Activated CD4-positive, alpha-beta memory T cell treated with anti-CD3 and anti-CD28 coated beads for 36 hours (primary cell): ENCODE measurements at places on chromosomes 1 and 21.
A peak's percentile ranks its signal among the peaks of the same experiment; 100 is the strongest.

DNA sequence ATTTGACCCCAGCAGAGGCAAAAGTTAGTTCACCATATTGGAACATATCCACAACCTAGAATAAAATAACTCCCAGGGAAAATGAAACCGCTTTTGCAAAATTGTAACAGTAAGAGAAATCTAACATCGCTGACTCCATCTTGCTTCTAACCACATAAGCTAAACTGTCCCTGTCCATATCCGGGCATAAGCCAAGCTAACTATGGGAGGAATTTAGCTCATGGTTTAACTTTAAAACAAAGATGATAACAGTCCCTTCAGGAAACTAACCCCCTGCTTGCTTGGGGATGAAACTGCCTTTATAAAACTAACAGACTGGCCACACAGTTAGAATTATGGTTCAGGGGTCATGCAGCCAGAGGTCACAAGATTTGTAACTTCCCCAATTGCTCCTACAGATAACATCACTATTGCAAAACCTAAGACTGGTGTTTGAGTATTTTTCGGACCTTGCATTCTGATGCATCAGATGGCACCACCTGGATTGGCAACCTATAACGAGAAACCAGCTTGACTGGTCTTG, 46.3 kb downstream of the TESK2 start:
- H3K4me1 ChIP-seq: no peaks in the 10 kb centered on the region
- no peaks in the 10 kb centered on the region for H3K36me3 ChIP-seq
- H3K4me3 ChIP-seq: no peak overlapping the region
- no peaks in the 10 kb centered on the region for H3K27me3 ChIP-seq
- no peak for DNase-seq
- H3K27ac ChIP-seq: no peak overlapping the region

DNA sequence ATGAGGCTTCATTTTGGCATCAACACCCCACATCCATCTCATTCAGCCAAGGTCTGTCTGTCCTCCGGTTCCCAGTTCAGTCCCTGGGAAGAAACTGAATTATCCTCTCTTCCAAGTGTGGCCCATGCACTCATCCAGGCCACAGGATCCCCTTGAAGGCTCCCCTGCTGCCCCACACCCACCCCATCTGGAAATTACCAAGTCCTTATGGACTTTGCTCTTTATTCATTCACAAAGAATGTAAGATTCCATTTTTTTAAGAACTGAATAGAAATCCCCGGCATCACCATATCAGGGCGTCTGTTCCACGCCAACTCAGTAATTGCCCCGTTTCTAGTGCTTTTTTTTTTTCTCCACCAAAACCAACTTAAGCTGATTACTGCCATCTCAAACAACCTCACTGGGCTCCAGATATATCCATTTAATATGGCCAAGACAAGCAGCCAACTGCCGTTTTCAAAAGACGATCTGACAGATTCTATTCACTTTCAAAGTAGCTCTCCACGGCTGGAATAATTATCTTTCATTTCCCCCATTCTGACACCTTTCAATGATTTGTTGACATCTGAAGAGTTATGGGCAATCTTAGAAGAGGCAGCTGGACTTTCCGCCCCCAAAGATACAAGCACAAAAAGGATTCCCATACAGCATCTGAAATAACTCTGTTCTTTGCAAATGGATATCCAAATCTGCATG, 55.9 kb downstream of the OLIG1 start:
- H3K4me1 ChIP-seq: peaks cover 3% of the 10 kb centered on the region
- H3K36me3 ChIP-seq: no peaks in the 10 kb centered on the region
- H3K27ac ChIP-seq: no peak overlapping the region
- no peak overlapping the region for H3K4me3 ChIP-seq
- DNase-seq: no peak

- DNase-seq: no peak
- no peak overlapping the region for H3K4me3 ChIP-seq
- peaks cover 23% of the 10 kb centered on the region for H3K4me1 ChIP-seq
- no peaks in the 10 kb centered on the region for H3K36me3 ChIP-seq
- H3K27me3 ChIP-seq: no peaks in the 10 kb centered on the region
These were observed 2.6 kb upstream of the ABCB10 start for GRCh38 chr1:229561141-229561540.

DNA sequence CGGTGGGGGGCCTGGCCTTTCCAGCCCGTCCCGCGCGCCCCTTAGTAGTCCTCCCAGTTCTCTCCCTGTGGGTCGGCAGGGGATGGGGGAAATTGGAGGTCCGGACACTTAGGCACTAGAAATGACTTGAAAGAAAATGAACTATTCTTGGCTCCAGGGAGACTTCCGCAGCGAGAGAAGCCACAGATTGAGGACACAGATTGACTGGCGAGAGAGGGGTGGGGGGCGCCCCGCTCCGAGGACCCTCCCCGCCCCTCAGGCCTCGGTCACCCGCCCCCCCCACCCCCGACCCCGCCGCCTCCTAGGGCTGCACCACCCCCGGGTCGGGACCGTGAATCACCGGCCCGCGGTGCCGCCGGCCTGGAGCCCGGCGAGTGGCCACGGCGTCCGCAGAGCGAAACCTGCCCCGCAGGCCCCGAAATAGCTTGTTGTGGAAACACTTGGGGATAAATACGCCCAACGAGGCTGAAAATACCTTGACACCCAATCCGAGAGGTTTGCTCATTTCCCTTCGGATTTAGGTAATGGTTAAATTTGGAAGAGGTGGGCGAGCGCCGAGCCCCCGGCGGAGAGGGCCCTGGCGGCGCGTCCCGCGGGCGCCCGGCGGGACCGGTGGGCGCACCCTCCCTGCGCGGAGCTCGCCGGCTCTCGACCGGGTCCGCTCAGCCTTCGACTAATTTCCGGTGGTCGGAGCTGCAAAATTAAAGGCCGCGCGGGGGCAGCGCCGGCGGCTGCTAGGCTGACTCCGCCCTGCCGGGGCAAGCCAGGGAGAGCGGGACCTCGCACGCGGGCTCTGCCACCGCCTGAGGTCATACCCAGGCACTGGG, at the start of gene GFI1:
GFI1 (minus strand) TSS at position 675 of the 827 bp plus-strand sequence. CDS start 3,438 bp downstream, outside the sequence.
- peaks cover 33% of the 10 kb centered on the region for H3K36me3 ChIP-seq
- peak within 1 kb of the TSS; percentile 90 for H3K4me3 ChIP-seq
- H3K27ac ChIP-seq: peak within 1 kb of the TSS; percentile 98
- H3K27me3 ChIP-seq: no peaks in the 10 kb centered on the region
- H3K4me1 ChIP-seq: peaks cover 28% of the 10 kb centered on the region
